Kidney (tissue), 22 donors: ENCODE measurements at places on chromosomes 7 and 10. TPM values are rescaled to one million over a fixed set of nuclear protein-coding genes. Genes with fewer than 3 reads are reported as not detected.

The BAIAP2L1 gene
- total RNA-seq: 18.8 TPM

The RNF133 gene
- 1.3 TPM for total RNA-seq

The PILRA gene
- total RNA-seq: 18.8 TPM

The LIPM gene
- not detected for total RNA-seq

The CPEB3 gene
- total RNA-seq: 7.4 TPM

The PAPOLB gene
- 0.06 TPM for total RNA-seq

GRCh38 chr10:75408911-75409885 lies 7.6 kb upstream of the ZNF503 start:
- peaks cover 8% of the 10 kb centered on the region for H3K4me1 ChIP-seq
- no peaks in the 10 kb centered on the region for H3K27me3 ChIP-seq
- DNase-seq: peak; percentile 86
- peak overlapping the region; percentile 93 for H3K27ac ChIP-seq
- H3K4me3 ChIP-seq: peak overlapping the region; percentile 52

- no peak overlapping the region for H3K4me3 ChIP-seq
- no peaks in the 10 kb centered on the region for H3K27me3 ChIP-seq
- no peak for DNase-seq
- H3K27ac ChIP-seq: no peak overlapping the region
- no peaks in the 10 kb centered on the region for H3K36me3 ChIP-seq
Measured at GRCh38 chr10:55272886-55273285, 471.9 kb upstream of the PCDH15 start.

DNA sequence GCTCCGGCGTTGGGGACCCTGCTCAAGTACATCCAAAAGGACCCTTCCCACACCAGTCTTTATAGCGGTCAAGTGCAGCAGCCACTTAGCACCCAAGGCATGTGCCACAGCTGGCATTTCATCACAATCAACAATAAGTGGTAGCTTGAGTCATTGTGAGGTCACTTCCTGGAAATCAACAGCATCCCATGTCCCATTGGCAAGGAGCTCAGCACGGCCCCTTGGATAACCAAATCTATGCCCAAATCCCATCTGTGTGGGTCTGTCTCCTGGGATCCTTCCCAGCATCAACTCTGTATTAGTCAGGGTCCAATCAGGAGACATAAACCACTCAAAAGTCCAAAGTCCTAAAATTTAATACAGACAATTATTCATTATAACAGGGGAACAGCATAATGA lies 27.1 kb downstream of the MDH2 start:
- no peaks in the 10 kb centered on the region for H3K4me1 ChIP-seq
- H3K27me3 ChIP-seq: no peaks in the 10 kb centered on the region
- no peak overlapping the region for H3K27ac ChIP-seq
- no peak for DNase-seq

GRCh38 chr10:127368929-127369328 lies 172.5 kb upstream of the INSYN2A start:
- no peak overlapping the region for H3K4me3 ChIP-seq
- no peaks in the 10 kb centered on the region for H3K36me3 ChIP-seq
- H3K27me3 ChIP-seq: no peaks in the 10 kb centered on the region
- no peak for DNase-seq
- H3K27ac ChIP-seq: no peak overlapping the region

DNA sequence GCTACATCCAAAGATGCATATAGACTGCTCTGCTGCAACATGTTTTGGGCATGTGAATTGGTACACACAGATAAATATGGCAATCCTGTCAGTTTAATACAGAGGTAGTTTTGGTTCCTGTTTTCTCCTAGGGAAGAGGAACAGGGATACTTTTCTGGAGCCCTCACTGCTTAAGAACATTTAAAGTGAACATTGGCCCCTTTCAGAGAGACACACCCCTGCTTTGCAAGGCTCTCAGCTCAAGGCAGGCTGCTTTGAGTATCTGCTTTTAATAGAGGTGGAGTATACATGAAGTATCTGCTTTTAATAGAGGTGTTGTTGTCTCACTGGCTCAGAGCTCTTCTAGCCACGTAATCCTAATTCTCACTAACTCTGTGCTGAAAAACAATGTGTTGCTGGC lies 38.9 kb downstream of the CYP51A1 start:
- no peak for DNase-seq
- no peaks in the 10 kb centered on the region for H3K27me3 ChIP-seq
- no peak overlapping the region for H3K27ac ChIP-seq
- peaks cover 49% of the 10 kb centered on the region for H3K36me3 ChIP-seq
- H3K4me3 ChIP-seq: no peak overlapping the region
- no peaks in the 10 kb centered on the region for H3K4me1 ChIP-seq

GRCh38 chr10:22363305-22363704 lies 18.0 kb downstream of the SPAG6 start:
- DNase-seq: no peak
- no peak overlapping the region for H3K27ac ChIP-seq
- no peaks in the 10 kb centered on the region for H3K36me3 ChIP-seq
- H3K27me3 ChIP-seq: no peaks in the 10 kb centered on the region
- H3K4me3 ChIP-seq: no peak overlapping the region

DNA sequence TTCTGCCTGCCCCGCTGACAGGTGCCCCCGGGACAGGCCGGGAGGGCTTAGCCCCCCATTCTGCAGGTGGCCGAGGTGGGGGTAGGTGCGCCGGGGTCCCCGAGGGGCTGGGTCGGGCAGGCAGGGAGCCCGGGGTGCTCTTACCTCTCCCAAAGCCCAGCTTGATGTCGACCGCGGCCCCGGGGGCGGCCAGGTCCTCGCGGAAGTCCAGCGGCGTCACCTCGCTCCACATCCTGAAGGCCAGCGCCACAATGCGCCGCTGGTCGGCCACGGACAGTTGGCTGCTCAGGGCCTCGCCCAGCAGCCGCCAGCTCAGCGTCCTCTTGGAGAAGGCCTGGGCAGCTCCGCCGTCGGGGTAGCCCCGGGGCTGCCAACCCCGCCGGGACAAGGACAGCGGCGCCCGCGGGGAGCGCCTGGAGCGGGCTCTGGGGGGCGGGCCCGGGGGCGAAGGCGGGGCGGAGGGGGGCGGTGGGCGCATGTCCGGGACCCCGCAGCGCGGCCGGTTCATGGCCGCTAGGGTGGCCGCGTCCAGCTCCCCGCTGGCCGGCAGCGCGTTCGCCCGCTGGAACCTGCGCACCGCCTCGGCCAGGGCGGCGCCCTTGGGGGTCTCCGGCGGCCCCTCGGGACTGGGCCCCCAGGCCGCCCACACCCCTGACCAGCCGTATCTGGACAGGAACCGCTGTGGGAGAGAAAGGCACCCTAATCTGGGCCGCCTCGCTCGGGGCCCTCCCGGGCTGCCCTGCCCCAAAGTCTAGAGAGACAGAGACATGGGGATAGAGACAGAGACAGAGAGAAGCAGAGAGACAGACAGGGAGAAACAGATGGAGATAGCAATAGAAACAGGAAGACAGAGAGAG lies 1.7 kb downstream of the MMP21 start:
- no peak overlapping the region for H3K27ac ChIP-seq
- no peaks in the 10 kb centered on the region for H3K4me1 ChIP-seq
- no peaks in the 10 kb centered on the region for H3K27me3 ChIP-seq
- no peak overlapping the region for H3K4me3 ChIP-seq

- no peaks in the 10 kb centered on the region for H3K27me3 ChIP-seq
- H3K27ac ChIP-seq: no peak overlapping the region
- no peaks in the 10 kb centered on the region for H3K4me1 ChIP-seq
- H3K36me3 ChIP-seq: no peaks in the 10 kb centered on the region
- DNase-seq: no peak
Measured at GRCh38 chr10:31838065-31838464, 90.6 kb downstream of the ARHGAP12 start.

GRCh38 chr7:50147951-50148808 lies 55.1 kb upstream of the ZPBP start:
- no peak overlapping the region for H3K4me3 ChIP-seq
- H3K4me1 ChIP-seq: no peaks in the 10 kb centered on the region
- H3K27me3 ChIP-seq: no peaks in the 10 kb centered on the region
- DNase-seq: peak; percentile 62
- H3K36me3 ChIP-seq: no peaks in the 10 kb centered on the region
- H3K27ac ChIP-seq: no peak overlapping the region

DNA sequence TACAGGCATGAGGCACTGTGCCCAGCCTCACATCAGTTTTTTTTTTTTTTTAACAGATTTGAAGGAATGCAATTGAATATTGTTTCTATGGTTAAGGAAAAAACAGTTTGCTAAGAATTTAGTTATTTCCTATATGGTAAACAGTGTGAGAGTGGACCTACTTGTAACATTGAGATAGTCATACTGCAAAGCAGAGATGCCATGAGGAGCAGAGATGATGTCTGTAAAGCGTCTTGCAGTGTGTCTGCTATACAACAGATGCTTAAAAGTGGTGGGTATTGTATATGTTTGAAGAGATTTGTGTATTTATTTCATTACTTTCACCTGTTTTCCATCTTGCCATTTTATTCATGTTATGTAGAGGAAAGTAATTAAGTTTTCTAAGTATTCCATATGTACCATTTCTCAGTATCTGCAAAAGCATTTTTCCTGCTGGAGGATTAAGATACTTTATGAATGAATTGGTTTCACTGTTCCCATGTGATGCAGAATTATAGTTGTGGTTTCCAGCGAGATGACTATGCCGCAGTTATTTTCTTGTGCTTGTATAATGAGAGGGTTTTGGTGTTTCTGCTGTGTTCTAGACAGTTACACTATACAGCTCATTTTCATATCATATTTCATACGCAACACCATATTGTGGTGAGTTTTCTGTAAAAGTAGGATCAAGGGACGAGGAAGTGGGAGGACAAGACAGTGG lies 26.6 kb downstream of the TET1 start:
- H3K36me3 ChIP-seq: no peaks in the 10 kb centered on the region
- no peak overlapping the region for H3K4me3 ChIP-seq
- H3K4me1 ChIP-seq: no peaks in the 10 kb centered on the region
- no peak overlapping the region for H3K27ac ChIP-seq
- no peak for DNase-seq
- H3K27me3 ChIP-seq: no peaks in the 10 kb centered on the region

- DNase-seq: no peak
- no peak overlapping the region for H3K27ac ChIP-seq
- no peaks in the 10 kb centered on the region for H3K4me1 ChIP-seq
- H3K4me3 ChIP-seq: no peak overlapping the region
- H3K27me3 ChIP-seq: no peaks in the 10 kb centered on the region
Measured at GRCh38 chr10:4504550-4504949, 321.5 kb upstream of the AKR1E2 start.

DNA sequence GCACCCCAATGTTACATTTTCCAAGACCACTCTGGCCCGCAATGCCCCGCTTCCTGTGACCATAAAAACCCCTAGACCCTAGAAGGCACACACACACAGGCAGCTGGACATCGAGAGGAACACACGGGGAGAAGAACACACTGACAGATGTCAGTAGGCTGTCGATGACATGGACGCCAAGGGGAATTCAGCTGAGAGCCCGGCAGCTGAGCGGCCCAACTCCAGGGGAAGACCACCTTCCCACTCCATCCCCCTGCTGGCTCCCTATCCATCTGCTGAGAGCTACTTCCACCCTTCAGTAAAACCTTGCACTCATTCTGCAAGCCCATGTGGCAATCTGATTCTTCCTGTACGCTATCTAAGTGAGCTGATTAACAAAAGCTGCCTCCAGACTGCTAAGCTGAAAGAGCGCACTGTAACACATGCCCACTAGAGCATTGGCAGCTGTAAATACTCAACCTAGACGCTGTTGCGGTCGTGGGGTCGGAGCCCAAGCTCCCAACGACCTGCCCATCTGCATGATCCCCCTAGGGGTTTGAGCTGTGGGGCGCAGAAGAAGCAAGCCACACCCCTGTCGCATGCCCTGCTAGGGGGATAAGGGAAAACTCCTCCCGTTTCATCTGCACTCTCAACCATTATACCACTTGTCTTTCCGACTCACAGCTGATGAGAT lies 843.6 kb upstream of the POT1 start:
- no peak overlapping the region for H3K27ac ChIP-seq
- H3K4me1 ChIP-seq: no peaks in the 10 kb centered on the region
- H3K4me3 ChIP-seq: no peak overlapping the region
- H3K27me3 ChIP-seq: no peaks in the 10 kb centered on the region

DNA sequence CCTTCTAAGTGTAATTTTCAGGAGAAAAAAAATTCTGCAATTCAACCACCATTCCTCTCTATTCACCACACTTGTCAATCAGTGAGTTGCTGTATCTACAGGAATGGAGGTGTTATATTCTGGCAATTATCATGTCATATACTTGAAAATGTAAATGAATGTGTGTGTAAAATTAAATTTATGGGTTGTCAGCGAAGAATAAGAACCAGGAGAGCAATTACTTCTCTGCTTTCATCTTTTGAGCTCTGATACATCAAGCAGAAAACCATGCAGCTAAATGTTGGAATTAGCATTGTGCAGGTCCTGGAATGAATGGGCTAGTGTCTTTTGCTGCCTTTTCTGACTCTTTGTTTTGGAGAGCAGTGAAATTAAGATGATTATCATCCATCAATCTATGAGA lies 207.6 kb downstream of the FOXP2 start:
- H3K27ac ChIP-seq: no peak overlapping the region
- no peaks in the 10 kb centered on the region for H3K27me3 ChIP-seq
- no peaks in the 10 kb centered on the region for H3K36me3 ChIP-seq

GRCh38 chr10:98301664-98302319 lies 33.8 kb upstream of the LOXL4 start:
- no peaks in the 10 kb centered on the region for H3K4me1 ChIP-seq
- no peaks in the 10 kb centered on the region for H3K36me3 ChIP-seq
- DNase-seq: no peak
- no peaks in the 10 kb centered on the region for H3K27me3 ChIP-seq
- no peak overlapping the region for H3K4me3 ChIP-seq

DNA sequence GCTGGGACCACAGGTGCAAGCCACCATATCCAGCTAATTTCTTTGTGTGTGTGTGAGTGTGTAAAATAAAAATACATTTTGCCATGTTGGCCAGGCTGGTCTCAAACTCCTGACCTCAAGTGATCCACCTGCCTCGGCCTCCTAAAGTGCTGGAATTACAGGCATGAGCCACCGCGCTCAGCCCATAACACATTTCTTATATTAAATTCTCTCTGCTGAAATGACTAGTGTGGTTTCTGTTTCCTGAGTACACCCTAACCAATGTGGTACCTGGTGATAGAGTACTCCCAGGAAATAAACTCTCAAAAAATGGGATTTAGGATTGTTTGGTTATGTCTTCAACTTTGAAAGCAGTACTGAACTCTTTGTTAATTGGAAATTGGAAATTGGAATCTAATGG lies 19.4 kb upstream of the FHIP2A start:
- no peak overlapping the region for H3K27ac ChIP-seq
- H3K4me1 ChIP-seq: no peaks in the 10 kb centered on the region
- no peak overlapping the region for H3K4me3 ChIP-seq
- H3K36me3 ChIP-seq: no peaks in the 10 kb centered on the region
- no peaks in the 10 kb centered on the region for H3K27me3 ChIP-seq
- no peak for DNase-seq

DNA sequence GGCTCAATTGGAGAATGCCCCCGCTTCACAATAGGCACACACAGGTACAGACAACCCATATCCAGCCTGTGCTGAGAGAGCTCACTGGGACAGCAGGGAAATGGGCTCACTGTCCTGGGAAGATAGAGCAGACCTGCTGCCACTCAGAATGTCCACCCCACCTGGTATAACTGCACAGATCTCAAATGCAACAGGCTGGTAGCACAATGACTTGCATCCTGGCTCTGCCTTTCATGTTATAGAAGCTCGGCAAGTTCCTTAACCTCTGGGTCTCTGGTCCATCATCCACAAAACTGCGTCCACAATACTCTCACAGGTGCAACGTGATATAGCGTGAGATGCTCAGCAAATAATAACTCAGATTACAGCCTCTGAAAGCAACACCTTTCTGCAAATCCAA lies 295.4 kb downstream of the GRID1 start:
- H3K27ac ChIP-seq: no peak overlapping the region
- no peak overlapping the region for H3K4me3 ChIP-seq
- DNase-seq: no peak

GRCh38 chr10:48740015-48740707 lies 55.5 kb downstream of the WDFY4 start:
- peak; percentile 4 for DNase-seq
- no peaks in the 10 kb centered on the region for H3K27me3 ChIP-seq
- H3K27ac ChIP-seq: no peak overlapping the region
- no peak overlapping the region for H3K4me3 ChIP-seq
